Chondrocyte (in vitro differentiated cells): ENCODE measurements at places on chromosomes 6 and 20. TPM values are rescaled to one million over a fixed set of nuclear protein-coding genes. Genes with fewer than 3 reads are reported as not detected.

DNA sequence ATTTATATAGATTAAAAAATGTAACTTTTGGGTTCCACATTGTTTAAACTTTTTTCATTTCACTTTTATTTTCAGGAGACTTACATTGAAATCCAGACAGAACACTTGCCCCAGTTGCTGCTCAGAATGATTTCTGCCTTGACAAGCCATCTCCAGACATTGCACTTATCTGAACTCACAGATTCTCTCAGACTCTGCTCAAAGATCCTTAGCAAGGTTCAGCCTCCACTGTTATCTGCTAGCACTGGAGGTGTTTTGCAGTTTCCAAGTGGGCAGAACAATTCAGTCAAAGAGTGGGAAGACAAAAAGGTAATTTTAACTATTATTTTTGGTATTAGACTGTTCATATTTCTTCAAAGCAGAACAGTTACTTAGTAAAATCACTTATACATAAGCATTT lies 58.0 kb downstream of the DOP1A start:
- DNase-seq: no peak

GRCh38 chr6:139186242-139186641 lies 51.4 kb downstream of the HECA start:
- no peak for DNase-seq

DNA sequence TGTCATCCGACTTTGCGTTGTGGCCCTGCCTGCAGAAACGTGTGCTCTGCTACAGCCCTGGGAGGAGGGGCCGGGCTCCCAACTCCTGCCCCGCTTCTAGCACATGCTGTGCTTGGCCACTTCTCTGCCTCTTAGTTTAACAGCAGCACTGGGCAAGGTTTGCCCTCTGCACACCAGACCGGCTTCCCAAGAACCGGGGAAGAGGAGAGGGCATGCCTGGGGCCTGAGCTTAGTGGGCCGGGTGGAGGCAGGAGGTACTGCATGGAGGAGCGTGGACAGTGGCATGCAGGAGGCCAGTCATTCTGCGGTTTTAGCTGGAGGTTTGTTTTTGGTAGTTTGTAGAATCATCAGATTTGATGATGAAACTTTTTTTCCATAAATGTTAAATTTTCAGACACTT lies 45.5 kb downstream of the CEP43 start:
- no peak for DNase-seq

- DNase-seq: no peak
These were observed 16.1 kb upstream of the ZNF217 start for GRCh38 chr20:53609491-53610445.

The TMEM200A gene
- total RNA-seq: 6.8 to 12.4 TPM (median 7.1 TPM) in 3 replicates
